Mesendoderm (in vitro differentiated cells): ENCODE measurements at places on chromosomes 3 and 15.

GRCh38 chr3:57132674-57133073 is 32.5 kb downstream of the IL17RD start:
- peaks cover 57% of the 10 kb centered on the region for H3K4me1 ChIP-seq
- no peak overlapping the region for H3K27ac ChIP-seq
- H3K4me3 ChIP-seq = no peak overlapping the region
- H3K27me3 ChIP-seq = no peaks in the 10 kb centered on the region

DNA sequence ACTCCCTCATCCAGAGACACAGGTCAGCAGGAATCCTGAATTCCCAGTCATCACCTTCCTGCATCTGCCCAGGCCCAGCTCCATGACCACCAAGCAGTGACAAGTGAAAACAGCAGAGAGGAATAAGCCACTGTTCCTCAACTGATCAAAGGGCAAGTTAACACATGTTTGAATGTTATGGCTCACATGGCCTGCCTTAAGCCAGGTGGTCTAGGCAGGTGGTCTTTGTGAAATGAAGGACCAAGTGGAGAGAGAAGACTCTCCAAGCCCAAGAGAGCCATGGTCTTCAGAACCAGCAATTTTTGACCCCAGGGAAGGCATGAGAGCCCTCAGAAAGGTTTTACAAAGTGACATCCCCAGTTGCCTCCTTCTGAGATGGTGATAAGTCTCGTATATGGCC is 161.8 kb downstream of the EPHB1 start:
- no peaks in the 10 kb centered on the region for H3K27me3 ChIP-seq
- H3K36me3 ChIP-seq = no peaks in the 10 kb centered on the region
- no peaks in the 10 kb centered on the region for H3K4me1 ChIP-seq
- H3K4me3 ChIP-seq = no peak overlapping the region
- no peak overlapping the region for H3K27ac ChIP-seq
- no peak for DNase-seq

- H3K27ac ChIP-seq = no peak overlapping the region
- H3K4me1 ChIP-seq = no peaks in the 10 kb centered on the region
- no peaks in the 10 kb centered on the region for H3K27me3 ChIP-seq
- no peak for DNase-seq
- no peaks in the 10 kb centered on the region for H3K36me3 ChIP-seq
Measured at GRCh38 chr3:85090495-85090894, 131.7 kb downstream of the CADM2 start.

GRCh38 chr15:34753236-34753894 is 1.4 kb downstream of the GJD2 start:
- no peaks in the 10 kb centered on the region for H3K4me1 ChIP-seq
- H3K4me3 ChIP-seq = no peak overlapping the region

- no peak overlapping the region for H3K27ac ChIP-seq
- no peak overlapping the region for H3K4me3 ChIP-seq
- no peaks in the 10 kb centered on the region for H3K36me3 ChIP-seq
- H3K4me1 ChIP-seq = no peaks in the 10 kb centered on the region
Measured at GRCh38 chr15:99745370-99746086, 12.3 kb upstream of the LYSMD4 start.

- DNase-seq = no peak
- H3K4me3 ChIP-seq = no peak overlapping the region
- no peaks in the 10 kb centered on the region for H3K36me3 ChIP-seq
- H3K27me3 ChIP-seq = no peaks in the 10 kb centered on the region
Measured at GRCh38 chr15:39778021-39778420, 4.6 kb downstream of the FSIP1 start.

- DNase-seq = no peak
- H3K27me3 ChIP-seq = no peaks in the 10 kb centered on the region
- no peak overlapping the region for H3K4me3 ChIP-seq
- no peak overlapping the region for H3K27ac ChIP-seq
- no peaks in the 10 kb centered on the region for H3K36me3 ChIP-seq
- no peaks in the 10 kb centered on the region for H3K4me1 ChIP-seq
Measured at GRCh38 chr3:35707904-35708303, 68.6 kb downstream of the ARPP21 start.

GRCh38 chr15:87917480-87917879 is 339.1 kb downstream of the NTRK3 start:
- H3K36me3 ChIP-seq = no peaks in the 10 kb centered on the region
- H3K4me1 ChIP-seq = no peaks in the 10 kb centered on the region
- DNase-seq = no peak
- H3K27me3 ChIP-seq = no peaks in the 10 kb centered on the region
- no peak overlapping the region for H3K27ac ChIP-seq

DNA sequence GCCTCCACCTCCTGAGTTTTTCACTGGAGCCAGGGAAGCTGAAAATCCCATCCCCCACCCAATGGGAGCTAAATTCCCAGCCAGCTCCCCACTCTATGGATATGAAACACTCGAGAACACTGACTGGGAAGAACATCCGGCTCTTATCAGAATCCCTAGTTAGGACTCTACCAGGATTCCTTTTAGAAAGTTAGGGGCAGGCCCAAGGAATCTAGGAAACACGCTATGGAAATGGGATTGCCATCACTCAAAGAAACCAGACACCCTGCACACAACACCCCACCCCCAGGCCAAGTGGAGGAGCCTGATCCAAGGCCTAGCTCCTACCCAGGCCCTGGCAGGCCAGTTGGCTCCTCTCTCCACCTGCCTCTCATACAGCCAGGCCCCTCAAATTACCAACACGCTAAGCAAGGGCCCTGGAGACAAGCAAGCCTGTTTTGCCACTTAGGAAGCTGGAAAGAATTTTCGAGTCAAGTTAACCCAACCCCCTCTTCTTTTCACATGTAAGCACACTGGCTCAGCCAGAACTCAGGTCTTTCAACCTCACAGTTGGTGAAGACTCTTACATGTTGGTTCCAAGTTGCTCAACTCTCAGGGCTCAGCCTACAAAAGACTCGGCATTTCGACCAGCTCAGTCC is 75.5 kb downstream of the RBPMS2 start:
- H3K4me3 ChIP-seq = no peak overlapping the region
- H3K4me1 ChIP-seq = peaks cover 27% of the 10 kb centered on the region
- H3K36me3 ChIP-seq = peaks cover 8% of the 10 kb centered on the region
- DNase-seq = peak; percentile 94
- peak overlapping the region; percentile 89 for H3K27ac ChIP-seq

DNA sequence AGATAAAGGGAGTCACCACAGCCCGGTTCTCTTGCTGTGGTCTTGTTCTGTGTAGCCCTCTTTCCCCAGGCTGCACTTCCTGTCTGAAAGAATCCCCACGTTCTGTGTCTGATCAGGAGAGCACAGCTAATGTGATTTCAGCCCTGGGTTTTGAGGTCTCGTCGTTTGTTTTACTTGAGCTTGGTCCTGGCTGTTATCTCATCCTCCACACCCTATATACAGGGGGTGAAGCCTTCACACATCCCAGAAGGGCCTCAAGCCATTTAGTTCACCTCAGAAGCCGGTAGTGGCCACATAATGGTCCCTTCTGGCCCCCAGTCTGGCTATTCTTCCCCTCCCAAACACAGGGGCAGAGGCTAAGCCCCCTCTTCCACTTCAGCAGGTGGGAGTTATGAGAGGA is 115.6 kb downstream of the PDE8A start:
- H3K27me3 ChIP-seq = no peaks in the 10 kb centered on the region
- no peak for DNase-seq
- H3K27ac ChIP-seq = no peak overlapping the region
- H3K4me3 ChIP-seq = no peak overlapping the region
- no peaks in the 10 kb centered on the region for H3K4me1 ChIP-seq

DNA sequence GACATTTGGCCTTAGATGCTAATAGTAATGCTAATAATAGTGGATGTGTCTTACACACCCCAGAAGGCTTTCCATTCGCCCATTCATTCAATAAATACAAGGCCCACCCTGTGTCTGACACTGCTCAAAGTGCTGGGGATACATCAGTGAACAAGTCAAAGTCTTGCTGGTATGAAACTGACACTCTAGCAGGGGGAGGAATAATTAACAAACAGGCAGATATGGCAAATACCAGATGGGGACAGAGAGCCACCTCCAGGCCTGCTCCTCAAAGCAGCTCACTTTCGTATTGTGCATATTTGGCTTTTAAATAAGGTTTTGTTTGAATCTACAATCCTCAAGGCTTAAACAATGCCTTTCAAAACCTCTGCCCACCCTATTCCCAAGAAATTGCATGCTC is 28.3 kb upstream of the LYZL4 start:
- no peak overlapping the region for H3K4me3 ChIP-seq
- no peaks in the 10 kb centered on the region for H3K36me3 ChIP-seq
- DNase-seq = no peak
- H3K4me1 ChIP-seq = no peaks in the 10 kb centered on the region

GRCh38 chr15:41850482-41851166 is 12.0 kb downstream of the PLA2G4B start:
- no peaks in the 10 kb centered on the region for H3K4me1 ChIP-seq
- no peaks in the 10 kb centered on the region for H3K27me3 ChIP-seq
- H3K4me3 ChIP-seq = no peak overlapping the region
- H3K36me3 ChIP-seq = no peaks in the 10 kb centered on the region

- H3K27ac ChIP-seq = no peak overlapping the region
- H3K4me1 ChIP-seq = no peaks in the 10 kb centered on the region
- no peaks in the 10 kb centered on the region for H3K36me3 ChIP-seq
Measured at GRCh38 chr3:16808393-16809107, 76.2 kb upstream of the PLCL2 start.

DNA sequence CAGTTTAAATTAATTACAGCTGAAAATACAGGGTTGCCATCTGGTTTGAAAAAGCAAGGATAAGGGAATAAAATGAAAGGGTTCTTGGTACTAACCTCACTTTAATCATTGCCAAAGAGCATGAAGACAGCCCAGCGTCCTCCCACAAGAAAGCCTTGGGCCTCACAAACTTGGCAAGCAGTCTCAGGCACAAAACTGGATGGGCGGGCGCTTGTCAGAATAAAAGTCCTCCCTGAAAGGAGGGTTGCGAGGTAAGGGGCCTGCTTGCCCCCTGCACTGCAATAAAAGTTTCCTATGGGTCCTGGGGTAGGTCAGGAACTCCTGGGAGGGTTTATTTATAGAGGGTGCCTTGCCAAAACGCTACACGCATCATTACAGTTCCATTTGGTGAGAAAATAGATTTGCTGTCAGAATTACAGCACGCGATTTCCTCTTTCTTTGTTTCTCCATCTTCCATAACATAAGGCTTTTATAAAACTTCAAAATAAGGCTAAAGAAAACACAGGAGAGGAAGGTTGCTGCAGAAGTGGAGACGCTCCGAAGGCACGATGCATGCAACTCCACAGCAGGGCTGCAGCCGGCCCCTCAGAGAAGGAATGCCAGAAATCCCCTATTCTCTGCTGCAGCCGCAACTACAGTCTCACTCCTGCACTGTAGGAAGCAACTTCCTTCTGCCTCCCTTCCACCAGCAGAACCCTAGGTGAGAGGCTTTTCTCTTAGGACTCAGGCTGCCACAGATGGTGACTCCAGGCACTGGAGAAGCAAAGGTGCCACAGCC is 61.3 kb downstream of the VGLL4 start:
- H3K4me3 ChIP-seq = no peak overlapping the region
- no peaks in the 10 kb centered on the region for H3K36me3 ChIP-seq
- peak overlapping the region; percentile 19 for H3K27ac ChIP-seq
- H3K4me1 ChIP-seq = peaks cover 3% of the 10 kb centered on the region

DNA sequence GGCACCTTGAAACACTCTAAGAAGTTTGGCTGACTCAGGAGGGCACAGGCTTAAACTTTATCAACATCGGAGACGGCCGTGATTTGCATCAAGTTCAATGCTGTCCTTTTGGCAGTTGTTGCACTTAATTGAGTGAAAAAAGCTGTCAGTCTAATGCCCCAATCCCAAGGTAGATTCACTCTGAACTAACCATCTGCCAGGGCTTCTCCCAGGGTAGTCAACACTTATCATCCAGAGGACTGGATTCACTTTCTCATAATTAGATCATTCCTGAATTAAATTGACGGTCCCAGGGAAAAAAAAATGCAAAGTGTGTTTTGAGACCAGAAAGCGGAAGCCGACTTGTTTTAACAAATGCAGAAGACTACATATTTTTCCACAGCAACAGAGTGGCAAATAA is 28.5 kb downstream of the RORA start:
- peaks cover 6% of the 10 kb centered on the region for H3K4me1 ChIP-seq
- H3K27ac ChIP-seq = no peak overlapping the region
- H3K36me3 ChIP-seq = no peaks in the 10 kb centered on the region
- H3K4me3 ChIP-seq = no peak overlapping the region

GRCh38 chr15:41605566-41605965 is 46.6 kb downstream of the TYRO3 start:
- no peak overlapping the region for H3K27ac ChIP-seq
- H3K36me3 ChIP-seq = no peaks in the 10 kb centered on the region
- peak; percentile 52 for DNase-seq
- H3K4me1 ChIP-seq = peaks cover 1% of the 10 kb centered on the region
- H3K4me3 ChIP-seq = no peak overlapping the region
- no peaks in the 10 kb centered on the region for H3K27me3 ChIP-seq

- no peak overlapping the region for H3K27ac ChIP-seq
- H3K36me3 ChIP-seq = no peaks in the 10 kb centered on the region
- no peaks in the 10 kb centered on the region for H3K27me3 ChIP-seq
- no peak for DNase-seq
Measured at GRCh38 chr3:140682586-140682985, 4.7 kb downstream of the TRIM42 start.

GRCh38 chr15:39195961-39196486 is 384.9 kb upstream of the THBS1 start:
- H3K4me1 ChIP-seq = no peaks in the 10 kb centered on the region
- DNase-seq = no peak
- H3K4me3 ChIP-seq = no peak overlapping the region

DNA sequence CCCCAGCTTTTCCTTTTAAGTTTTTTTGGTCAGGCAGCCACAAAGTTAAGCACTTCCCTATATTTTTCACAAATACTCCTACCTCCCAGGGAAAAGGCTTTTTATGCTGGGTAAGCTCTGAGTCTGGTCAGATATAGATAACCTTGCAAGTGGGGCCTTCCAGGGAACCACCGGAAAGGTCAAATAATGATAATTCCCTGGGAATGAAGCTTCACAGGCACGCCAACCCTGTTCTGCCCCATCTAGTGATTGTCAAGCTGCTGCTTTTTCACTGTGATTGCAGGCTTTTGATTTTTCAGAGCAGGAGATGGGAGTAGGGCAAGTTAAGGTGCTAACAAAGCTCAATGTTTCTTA is 121.0 kb downstream of the ZNF609 start:
- H3K4me1 ChIP-seq = peaks cover 2% of the 10 kb centered on the region
- H3K27ac ChIP-seq = no peak overlapping the region
- no peak for DNase-seq
- H3K4me3 ChIP-seq = no peak overlapping the region

DNA sequence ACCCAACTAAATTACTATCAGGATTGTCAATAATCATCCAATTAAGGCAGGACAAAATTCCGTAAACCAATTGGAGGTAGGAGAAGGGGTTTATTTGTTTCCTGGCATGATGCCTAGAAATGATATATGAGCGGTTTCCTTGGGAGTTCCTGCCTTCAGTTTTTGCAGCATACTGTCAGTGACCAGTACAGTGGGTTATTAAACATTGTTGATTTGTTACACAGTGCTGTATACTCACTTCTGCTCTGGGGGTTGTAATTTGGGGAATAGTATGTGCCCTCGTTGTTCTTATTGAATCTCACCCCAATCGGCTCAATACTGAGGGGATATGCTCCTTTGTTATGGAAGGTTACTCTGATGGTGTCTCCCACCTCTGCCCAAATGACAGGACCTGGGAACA is 22.2 kb downstream of the CP start:
- H3K27ac ChIP-seq = peak overlapping the region; percentile 33
- H3K36me3 ChIP-seq = no peaks in the 10 kb centered on the region
- H3K4me1 ChIP-seq = peaks cover 7% of the 10 kb centered on the region
- H3K27me3 ChIP-seq = no peaks in the 10 kb centered on the region
- no peak overlapping the region for H3K4me3 ChIP-seq

- no peak overlapping the region for H3K27ac ChIP-seq
- DNase-seq = no peak
- no peaks in the 10 kb centered on the region for H3K36me3 ChIP-seq
- no peaks in the 10 kb centered on the region for H3K27me3 ChIP-seq
- no peaks in the 10 kb centered on the region for H3K4me1 ChIP-seq
Measured at GRCh38 chr15:45762726-45763125, 127.9 kb downstream of the SQOR start.
